Retinal pigment epithelial cell (primary cell): ENCODE measurements at places on chromosomes 2 and 18.
A peak's percentile ranks its signal among the peaks of the same experiment; 100 is the strongest.

GRCh38 chr2:197156771-197157170 lies 153.8 kb downstream of the ANKRD44 start:
- DNase-seq = no peak

- DNase-seq = no peak
These were observed 118.1 kb upstream of the ZNF521 start for GRCh38 chr18:25470062-25470461.

- no peak for DNase-seq
These were observed 13.0 kb downstream of the ATIC start for GRCh38 chr2:215324811-215325210.

GRCh38 chr2:111041398-111042202 lies 79.1 kb upstream of the BCL2L11 start:
- no peak for DNase-seq

- no peak for DNase-seq
These were observed 4.3 kb upstream of the SPAG16 start for GRCh38 chr2:213279971-213280370.

DNA sequence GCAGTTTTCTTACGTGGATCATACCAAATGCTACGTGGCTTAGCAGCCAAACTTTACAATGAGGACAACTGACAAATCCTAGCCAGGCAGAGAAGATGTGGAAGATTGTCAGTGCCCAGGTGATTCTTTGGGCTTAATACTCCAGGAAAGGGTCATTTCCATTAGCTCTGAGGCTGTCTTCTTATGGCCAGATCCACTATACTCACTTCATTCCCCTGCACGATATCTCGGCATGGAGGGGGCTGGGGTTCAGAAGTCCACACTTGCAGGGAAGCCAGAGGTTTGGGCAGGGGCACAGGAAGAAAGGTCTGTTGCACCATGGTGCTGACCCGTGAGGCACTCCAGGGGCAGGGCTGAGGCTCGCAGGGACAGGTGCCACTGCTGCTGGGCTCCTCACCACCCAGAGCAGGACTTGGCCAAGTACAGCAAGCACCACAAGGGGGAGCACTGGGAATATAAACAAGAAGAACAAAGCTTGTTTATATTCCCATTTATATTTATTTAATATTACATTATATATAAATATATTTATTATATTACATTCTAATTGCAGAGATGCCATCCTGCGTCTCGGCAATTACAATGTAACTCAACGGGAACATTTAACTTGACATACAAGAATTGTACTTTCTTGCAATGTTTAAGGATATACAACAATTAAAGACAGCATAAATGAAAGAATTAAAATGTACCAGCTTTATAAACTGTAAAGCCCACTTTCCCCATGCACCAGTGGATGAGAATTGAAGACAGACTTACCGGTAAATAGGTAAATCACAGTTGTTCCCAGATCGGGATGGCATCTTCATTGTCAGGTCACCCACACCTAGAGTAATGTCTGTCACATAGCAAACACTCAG lies 27.2 kb downstream of the CLUL1 start:
- DNase-seq = peak; percentile 21

- DNase-seq = no peak
These were observed 213.0 kb downstream of the SP3 start for GRCh38 chr2:173752152-173752551.
